ENCODE measurements at places on chromosomes 13 and 19. TPM values are rescaled to one million over a fixed set of nuclear protein-coding genes. Genes with fewer than 3 reads are reported as not detected.

DNA sequence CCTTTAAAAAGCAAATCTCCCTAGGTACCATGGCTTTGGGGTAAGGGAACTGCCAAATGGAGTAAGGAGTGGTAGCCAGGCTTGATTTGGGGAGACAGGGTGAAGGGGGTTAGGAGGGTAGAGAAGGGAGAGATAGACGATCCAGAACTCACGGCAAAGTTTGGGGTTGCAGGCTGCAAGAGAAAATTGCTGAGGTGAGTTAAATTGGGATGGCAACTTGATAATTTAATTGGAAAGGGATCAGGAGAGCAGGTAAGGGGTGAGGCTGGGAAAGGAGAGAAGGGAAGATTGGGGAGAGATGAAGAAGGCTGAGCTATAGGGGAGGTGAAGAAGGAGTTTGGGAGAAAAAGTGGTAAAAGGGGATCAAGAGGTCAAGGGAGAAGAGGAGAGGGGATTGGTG is 4.0 kb downstream of the IZUMO2 start:
- DNase-seq = no peak

- DNase-seq = no peak
Measured at GRCh38 chr13:110945928-110946570, 31.2 kb upstream of the ANKRD10 start.

GRCh38 chr19:1162404-1163282 is 11.4 kb downstream of the SBNO2 start:
- no peak for DNase-seq

GRCh38 chr13:113150550-113151365 is 7.7 kb upstream of the PROZ start:
- DNase-seq = no peak

DNA sequence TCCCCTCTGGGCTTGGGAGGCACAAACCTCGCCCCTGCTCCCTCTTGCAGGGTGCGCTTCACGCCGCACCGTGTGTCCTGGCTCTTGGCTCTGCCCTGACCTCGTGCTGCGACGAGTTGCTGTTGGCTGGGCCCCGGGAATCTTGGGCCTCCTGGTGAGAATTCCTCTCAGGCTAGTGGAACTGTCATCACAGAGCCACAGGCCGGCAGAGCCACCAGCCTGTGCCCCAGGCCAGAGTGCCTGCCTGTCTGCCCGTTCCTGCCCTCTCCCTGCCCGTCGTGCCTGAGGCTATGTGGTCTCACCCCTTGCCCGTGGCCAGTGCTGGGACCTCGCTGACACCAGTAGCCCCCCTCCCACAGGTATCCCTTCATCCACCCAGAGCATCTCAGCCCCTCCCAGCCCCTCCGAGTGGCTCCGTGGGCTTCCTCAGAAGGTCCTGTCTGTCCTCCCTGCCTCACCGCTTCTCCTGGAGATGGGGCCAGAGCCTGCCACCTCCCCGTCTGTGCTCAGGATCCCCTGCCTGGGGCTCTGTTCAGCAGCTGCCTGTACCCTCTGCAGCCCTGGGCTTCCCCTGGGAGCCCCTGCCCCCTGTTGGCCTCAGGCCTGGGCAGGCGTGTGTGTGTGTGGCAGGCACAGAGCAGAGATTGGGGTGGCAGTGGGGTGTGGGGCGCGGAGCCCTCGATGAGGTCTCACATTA is 13.3 kb downstream of the NDUFB7 start:
- no peak for DNase-seq

GRCh38 chr13:98942997-98943396 is 34.9 kb downstream of the DOCK9 start:
- no peak for DNase-seq

GRCh38 chr13:99542788-99543406 is 41.6 kb downstream of the TM9SF2 start:
- DNase-seq = peak; percentile 33

- DNase-seq = no peak
Measured at GRCh38 chr19:32874605-32875004, 5.0 kb upstream of the SLC7A9 start.

DNA sequence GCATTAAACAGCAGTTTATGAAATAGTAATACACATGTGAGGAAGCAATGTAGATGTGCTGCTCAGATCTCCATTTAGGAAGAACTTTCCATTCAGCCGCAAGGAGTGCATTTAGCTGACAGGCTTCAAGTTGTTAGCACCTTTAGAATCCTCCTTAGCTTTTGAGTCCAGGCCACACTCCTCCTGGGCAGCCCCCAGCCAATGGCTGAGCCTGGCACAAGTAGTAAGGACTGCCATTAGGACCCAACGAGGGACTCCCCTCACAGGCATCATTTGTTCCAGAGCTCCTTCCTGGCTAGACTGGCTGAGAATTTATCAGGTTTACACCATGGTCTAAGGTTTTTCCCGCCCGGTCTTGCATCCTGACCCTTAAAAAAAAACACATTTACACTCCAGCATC is 201.4 kb downstream of the DIAPH3 start:
- no peak for DNase-seq

GRCh38 chr13:46698910-46699460 is 98.0 kb downstream of the ESD start:
- peak; percentile 79 for DNase-seq

DNA sequence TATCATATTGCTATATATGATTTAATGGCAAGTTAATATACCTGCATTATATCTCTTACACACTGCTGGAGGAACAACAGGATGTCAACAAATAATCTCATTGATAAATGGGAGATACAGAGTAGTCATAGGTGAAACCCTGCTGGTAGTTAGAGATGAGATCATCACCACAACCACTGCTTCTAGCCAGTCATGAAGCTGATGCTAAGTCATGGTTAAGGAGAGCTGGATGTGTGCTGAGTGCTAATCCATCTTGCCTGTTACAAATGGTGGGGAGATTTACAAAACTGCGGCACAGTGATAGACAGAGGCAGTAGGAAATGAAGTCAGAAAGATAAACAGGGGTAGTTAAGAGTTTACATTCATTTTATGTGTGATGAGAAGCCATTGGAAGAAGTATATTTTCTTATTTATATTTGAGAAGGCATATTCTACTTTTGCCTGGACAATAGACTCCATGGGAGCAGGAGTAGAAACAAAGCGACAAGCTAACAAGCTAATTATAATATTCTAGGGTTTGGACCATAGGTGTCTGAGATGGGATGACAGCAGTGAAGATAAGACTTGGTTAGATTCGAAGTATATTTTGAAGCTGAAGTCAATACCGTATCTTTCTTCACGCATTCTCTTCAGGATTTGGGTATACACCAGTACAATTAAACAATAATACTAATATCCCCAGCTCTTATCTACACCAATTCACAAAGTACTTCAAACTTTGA is 78.0 kb upstream of the TRPC4 start:
- DNase-seq = no peak

DNA sequence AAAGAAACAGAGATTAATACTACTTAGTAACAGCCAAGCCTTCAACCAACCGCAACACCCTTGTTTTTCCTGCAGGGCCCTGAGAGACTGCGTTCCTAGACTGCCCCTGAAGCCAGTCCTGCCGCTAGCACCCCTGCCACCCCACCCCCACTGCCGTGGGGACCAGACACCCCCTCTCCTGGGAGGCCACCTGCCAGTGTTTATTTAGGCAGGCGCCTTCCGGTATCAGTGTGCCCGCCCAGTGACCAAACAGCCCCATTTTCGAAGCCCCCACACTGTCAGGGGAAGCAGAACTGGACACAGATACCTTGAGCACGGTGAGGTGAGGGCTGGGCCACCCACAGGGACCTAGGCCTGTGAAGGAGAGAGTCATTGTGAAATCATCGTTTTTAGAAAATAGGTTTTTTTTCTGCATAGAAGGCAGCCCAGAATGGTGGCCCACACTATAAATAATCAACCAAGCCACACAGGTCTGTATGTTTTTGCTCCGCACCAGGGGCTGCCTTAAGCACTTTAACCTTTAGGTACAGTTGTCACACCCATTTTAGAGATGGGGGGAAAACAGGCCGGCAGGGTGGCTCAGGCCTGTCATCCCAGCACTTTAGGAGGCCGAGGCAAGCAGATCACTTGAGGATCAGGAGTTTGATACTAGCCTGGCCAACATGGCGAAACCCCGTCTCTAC is 3.5 kb upstream of the TLE5 start:
- no peak for DNase-seq

DNA sequence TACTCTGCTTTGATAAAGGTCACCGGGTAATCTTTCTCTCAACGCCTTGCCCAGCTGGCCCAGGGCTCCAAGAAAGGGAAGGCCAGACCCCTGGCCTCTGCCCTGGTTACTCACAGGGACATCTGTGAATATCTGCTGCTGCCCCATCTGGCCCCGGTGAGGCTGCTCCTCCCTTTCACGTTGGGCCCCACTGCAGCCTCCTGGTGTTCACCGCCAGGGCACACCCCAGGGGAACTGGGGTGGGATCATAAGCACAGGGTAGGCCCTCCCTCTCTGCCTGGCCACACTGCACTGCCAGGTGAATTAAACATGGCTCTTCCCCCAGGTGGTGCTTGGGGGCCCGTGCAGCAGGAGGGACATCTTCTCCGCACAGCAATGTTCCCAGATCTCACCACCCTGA is 12.7 kb downstream of the LAIR1 start:
- no peak for DNase-seq

DNA sequence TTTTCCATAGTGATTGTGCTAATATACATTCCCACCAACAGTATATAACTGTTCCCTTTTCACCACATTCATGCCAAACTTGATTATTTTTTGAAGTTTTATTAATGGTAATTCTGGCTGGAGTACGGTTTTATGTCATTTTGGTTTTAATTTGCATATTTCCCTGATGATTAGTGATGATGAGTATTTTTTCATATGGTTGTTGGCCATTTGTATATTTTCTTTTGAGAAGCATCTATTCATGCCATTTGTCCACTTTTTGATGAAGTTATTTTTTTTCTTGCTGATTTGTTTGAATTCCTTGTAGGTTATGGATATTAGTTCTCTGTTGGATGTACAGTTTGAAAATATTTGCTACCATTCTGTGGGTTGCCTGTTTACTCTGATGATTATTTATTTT is 484.4 kb upstream of the SPRY2 start:
- DNase-seq = no peak

GRCh38 chr13:101941095-101941783 is 460.6 kb downstream of the FGF14 start:
- DNase-seq = no peak

GRCh38 chr13:85693889-85694511 is 105.2 kb downstream of the SLITRK6 start:
- DNase-seq = no peak

GRCh38 chr13:84896128-84896527 is 903.1 kb downstream of the SLITRK6 start:
- DNase-seq = peak; percentile 65

DNA sequence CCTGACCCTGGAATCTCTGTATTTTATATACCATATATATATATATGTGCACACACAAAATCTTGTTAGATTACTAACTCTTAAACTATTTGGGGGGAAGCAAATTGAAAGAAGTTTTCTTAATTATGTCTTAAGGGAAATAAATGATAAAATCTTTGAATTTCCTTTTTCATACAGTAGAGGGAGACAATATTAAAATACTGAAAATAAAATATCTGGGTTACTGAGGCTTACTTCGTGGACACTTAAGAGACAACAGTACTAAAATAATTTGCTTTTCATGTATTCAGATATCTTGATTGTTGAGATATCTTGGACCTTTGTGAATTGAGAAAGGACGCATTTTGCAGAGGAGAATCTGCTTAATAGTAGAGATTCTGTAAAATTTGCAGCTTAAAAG is 17.0 kb downstream of the SUGT1 start:
- DNase-seq = no peak

- no peak for DNase-seq
Measured at GRCh38 chr13:97526556-97526955, 92.6 kb downstream of the RAP2A start.

DNA sequence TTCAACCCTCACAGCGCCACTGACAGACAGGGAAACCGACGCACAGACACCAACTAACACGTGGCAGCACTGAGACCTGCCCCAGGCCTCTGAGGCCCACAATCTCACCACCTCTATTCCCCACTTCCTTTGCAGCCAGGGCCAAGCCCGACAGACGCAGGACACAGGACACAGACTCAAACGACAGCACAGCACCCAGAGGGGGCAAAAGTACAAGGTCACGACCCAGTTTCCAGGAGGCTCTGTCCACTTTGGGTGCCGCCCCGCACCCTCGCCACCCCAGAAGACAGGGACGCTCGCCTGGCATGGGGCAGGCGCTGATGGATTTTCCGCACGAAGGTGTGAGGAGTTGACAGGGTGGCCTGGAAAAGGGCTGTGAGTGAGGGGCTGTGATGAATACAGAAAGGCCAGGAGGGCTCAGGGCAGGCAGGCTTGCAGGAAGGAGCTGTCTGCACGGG is 48.8 kb downstream of the MLLT1 start:
- no peak for DNase-seq

DNA sequence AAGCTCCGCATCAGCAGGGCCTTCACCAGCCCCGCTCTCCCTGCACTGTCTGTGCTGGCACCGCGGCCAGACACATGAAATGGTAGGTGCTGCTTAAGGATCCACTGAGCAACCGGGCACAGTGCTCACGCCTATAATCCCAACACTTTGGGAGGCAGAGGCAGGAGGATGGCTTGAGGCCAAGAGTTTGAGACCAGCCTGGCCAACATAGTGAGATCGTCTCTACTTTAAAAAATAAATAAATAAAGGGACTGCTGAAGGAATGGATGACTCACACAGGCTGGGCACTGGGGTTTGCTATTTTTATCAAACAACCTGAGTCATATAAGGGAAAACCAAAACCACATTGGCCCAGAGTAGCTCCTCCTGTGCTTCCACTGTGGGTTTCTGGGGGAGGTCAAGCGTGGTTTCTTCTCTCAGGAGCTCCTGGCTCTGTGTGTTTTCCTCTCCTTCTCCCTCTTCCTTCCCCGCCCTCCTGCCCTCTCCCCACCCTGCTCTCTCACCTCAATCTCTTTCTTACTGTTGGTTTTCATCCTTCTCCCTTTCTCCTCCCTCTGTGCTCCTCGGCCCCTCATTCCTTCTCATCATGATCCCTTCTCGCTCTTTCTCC is 21.3 kb downstream of the VRK3 start:
- peak; percentile 84 for DNase-seq

DNA sequence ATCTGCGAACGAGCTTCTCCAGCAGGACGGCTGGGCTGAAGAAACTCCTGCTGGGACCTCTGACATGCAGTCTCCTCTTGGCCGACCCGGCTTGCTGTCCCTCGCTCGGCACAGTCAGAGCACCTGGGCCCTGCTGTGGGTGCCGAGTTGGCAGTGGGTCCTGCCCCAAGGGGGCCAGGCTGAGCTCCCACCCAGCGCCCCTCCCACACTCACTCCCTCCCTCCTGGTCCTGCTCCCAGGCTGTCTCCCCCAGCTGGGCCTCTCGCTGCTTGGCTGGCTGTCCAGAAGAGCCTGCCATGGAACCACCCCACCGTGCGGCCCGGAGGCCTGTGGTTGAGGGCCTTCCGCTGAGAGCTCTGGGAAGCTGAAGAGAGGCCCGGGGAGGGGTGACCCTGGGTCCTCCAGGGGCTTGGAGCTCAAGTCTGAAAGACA is 6.0 kb downstream of the AKT2 start:
- no peak for DNase-seq

- DNase-seq = no peak
Measured at GRCh38 chr13:114320065-114320464, 5.8 kb downstream of the CHAMP1 start.

PLIN4 gene
- 2.0 TPM for total RNA-seq

ANGPTL4 gene
- total RNA-seq = 1.5 TPM

ZNF578 gene
- total RNA-seq = 2.0 TPM

SERPINE3 gene
- total RNA-seq = not detected

CD79A gene
- total RNA-seq = not detected

TUBB4A gene
- total RNA-seq = not detected

NLRP11 gene
- under 0.01 TPM for total RNA-seq

MOB3A gene
- 13.1 TPM for total RNA-seq

FBXL12 gene
- 10.3 TPM for total RNA-seq

ATP1A3 gene
- under 0.01 TPM for total RNA-seq
